Progenitor cell of endocrine pancreas (in vitro differentiated cells): ENCODE measurements at places on chromosomes 11 and 22.

DNA sequence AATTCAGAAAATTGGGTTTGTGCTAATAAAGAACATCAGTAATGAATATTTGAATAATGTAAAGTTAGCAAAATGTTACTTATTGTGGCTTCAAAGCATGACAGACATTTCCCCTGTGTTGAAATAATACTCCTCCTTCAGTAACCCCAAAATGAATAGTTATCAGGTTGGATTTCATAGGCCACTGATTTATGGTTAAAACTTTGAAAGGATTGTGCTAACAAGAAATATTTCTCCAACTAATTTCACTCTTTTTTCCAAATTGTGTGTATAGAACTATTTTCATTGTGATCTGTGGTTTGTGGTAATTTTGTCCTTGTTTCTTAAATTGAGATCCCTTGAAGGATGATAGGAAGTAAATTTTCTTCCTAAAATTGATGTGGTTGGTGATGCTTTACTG, 7.9 kb downstream of the DDX10 start:
- DNase-seq = no peak

GRCh38 chr22:40716116-40716515, 36.8 kb downstream of the MCHR1 start:
- DNase-seq = no peak

- peak; percentile 75 for DNase-seq
These were observed 603 bp downstream of the ESRRA start for GRCh38 chr11:64305691-64306562.

GRCh38 chr22:49361164-49361563, 466.5 kb downstream of the BRD1 start:
- DNase-seq = no peak

DNA sequence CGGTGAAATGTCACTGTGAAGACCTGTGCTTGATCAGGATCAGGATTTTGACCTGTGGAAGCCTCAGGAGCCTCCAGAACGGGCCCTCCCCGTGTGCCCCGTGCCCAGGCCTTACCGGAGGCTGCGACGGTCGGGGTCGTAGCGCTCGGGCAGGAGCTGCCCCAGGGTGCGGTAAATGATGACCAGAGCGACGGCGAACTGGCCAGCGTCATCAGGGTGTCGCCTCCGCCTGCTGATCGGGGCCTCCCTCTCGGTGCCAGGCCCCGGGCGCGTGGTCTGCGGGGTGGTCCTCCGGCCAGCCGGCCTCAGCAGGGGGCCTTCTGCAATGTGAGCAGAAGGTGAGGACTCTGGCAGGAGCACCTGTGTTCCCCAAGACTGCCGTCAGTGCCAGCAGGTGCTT, 46.2 kb downstream of the TRMU start:
- DNase-seq = no peak
